ENCODE measurements at places on chromosomes 7 and 10.

DNA sequence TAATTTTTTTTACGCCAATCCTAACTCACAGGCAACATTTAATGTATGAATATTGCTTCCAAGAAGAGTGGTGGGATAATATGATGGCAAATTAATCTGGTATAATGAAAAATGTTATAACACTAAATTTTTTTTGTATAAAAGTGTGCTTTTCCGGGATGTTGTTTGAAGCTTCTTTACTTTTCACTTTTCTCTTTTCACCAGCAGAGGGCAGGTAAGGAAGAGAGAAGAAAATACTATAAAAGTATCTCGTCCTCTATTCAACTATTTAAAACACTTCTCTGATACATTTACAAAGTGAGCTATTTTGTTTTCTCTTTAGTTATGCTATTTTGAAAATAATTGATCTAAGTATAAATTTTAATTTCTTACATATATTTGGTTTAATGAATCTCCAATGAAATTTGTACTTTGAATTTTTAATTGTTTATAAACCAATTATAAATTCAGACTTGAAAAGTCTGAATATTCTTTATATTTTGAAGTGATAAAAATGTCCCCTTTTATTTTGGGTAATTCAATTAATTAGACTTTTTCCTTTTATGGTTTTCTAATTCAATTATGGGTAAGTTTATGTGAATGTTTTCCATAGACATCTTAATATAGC lies 20.7 kb upstream of the CFTR start:
- DNase-seq: no peak

DNA sequence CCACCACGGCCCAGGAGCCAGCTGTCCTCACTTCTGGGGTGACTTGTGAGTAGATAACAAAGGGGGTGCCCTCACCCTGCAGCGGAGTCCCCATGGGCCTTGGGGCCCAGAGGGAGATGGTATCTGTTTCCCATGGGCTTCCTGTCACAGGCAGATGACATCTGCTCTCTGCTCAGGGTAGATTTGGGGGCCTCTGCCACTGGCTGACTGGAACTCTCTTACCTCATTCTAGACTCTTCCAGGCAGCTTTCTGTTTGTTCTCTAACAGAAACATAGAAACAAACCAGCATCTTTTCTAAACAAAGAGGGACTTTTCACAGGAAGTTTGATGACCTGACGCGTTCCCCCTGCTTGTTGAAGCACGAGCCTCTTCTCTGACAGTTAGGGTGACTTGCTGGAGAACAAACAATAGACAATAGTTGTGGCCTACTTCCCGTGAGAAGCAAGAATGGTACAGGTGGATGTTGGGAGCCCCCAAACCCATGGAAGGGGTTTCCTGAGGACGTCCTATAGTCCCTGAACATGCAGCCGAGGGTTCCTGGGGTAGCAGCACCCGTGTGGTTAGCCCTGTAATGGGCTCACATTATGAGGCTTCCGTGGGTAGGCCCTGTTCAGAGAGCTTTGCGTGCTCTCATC lies 61.6 kb downstream of the GRK5 start:
- DNase-seq: peak; percentile 33

DNA sequence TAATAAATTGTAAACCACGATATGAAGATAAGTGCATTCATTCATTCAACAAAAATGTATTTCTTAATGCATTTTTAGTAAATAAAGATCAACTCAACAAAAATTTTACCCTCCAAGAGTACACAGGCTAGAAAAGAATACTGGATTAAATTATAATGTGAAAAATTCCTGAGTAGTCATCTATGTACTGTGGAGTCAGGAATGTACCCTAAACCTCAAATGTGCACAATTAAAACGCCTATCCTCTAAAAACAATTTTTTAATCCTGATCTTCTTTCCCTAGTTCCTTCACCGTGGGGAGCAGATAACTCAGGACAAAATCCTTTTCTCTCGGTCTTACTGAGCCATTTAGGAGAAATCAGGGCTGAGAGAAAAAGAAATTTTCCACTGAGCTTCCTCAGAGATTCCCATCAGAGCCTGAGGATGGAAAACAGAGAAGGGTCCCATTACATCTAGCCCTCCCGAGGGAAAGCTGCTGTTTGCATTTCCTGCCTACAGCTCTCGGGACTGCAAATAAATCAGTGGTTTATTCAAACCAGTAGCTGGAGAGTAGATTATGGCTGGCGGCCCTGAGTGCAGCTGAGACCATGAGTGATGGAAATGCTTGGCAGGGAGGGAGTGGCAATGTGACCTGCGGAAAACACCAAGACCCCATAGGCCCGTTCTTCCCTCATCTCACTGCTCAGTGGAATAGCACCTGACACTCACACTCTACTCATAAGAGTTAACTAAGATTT lies 7.4 kb downstream of the TAS2R40 start:
- DNase-seq: no peak

DNA sequence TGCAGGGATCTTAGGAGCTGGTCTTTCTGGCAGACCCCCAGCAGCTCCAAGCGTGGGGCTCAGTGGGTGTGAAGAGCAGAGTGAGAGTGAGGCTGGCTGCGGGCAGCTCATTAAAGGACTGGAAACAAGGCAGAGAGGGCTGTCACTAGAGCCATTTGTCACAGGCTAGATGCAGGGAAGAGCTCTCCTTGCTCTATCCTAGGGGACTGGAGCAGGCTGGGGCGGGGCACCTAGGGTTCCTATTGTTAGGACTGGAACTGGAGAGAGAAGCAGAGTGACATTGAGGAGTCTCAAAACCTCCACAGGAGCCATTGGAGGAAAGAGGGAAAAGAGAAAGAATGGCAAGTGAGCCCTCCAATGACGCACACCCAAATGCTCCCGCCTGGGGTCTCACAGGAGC lies 772 bp upstream of the DDC start:
- no peak for DNase-seq

DNA sequence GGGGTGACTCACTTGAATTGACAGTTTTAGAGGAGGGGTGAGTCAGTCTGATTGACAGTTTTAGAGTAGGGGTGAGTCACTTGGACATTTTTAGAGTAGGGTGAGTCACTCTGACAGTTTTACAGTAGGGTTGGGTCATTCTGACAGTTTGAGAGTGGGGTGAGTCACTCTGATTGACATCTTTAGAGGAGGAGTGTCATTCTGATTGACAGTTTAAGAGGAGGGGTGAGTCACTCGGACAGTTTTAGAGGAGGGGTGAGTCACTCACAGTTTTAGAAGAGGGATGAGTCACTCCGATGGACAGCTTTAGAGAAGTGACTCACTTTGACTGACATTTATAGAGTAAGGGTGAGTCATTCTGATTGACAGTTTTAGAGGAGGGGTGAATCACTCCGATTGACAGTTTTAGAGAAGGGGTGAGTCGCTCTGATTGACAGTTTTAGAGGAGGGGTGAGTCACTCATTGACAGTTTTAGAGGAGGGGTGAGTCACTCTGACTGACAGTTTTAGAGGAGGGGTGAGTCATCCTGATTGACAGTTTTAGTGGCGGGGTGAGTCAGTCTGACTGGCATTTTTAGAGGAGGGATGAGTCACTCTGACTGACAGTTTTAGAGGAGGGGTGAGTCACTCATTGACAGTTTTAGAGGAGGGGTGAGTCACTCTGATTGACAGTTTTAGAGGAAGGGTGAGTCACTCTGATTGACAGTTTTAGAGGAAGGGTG lies 595.9 kb downstream of the DNAJB6 start:
- DNase-seq: no peak
